ENCODE measurements at places on chromosomes 1 and 21.
A peak's percentile ranks its signal among the peaks of the same experiment; 100 is the strongest.

DNA sequence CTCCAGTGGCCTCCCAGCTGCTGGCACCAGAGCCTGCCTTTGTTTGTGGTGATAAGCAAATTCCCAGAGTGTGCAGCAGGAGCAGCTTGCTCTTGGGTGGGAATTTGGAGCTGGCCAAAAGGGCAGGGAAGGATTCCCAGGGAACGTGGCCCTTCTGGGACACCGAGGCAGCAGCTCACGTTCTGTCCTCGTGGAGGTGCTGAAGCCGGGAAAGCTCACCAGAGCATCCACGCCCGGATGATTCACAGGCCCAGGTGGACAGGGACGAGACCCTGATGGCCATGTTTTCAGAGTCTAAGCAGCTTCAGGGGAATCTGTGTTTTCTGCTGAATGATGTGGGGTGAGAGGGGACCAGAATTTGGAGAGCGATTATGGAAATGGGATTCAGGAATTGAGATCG is 19.1 kb upstream of the KLHDC7A start:
- no peak for DNase-seq

DNA sequence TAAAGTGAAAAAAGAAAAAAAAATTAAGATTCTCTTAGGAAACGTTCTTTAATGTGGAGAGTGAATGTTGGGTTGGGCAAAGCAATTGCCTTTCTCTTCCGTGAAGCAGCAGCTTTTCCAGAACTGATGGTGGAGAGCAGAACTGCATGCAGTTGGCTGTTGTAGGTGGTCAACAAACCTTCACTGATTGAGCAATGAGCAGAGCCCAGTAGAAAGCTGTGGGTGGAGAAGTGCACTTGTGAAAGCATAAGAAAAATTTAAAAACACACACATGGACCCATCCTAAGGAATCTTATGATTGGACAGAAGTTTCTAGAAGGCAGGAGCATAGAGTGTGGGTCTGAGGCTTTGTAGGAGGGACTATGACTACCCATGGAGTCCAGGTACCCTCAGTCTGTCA is 4.5 kb downstream of the PRELP start:
- DNase-seq: no peak

GRCh38 chr1:232168508-232168907 is 461.4 kb downstream of the SIPA1L2 start:
- no peak for DNase-seq

DNA sequence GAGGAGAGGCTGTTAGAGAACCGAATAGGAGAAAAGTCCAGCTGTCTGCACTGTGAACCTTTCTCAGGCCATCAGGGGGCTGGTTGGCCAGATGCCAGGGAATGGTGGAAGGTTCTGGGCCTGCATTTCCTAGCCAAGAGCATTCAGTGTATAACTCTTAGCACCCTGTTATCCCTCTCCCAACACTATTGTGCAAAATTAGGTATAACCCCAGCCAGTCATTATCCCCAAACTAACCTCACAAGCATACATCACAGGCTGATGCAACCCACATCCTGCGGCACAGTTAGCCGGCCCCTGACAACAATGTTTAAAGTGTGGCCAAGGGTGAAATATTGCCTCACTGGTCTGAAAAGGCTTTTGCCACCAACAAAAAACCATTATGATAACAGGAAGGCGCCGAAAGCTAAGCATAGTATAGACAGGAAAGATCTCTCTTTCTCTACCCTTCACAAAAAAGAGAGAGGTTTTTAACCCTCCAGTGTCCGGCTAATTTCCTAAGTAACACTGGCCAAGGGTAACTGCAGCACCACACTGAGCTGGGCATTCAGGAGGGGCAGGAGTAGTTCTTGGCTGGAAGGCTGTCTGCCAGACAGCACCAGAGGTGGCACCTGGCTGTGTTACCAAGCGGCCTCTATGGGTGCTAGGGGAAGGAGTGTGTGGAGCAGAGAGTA is 77.3 kb upstream of the BCAR3 start:
- DNase-seq: no peak

DNA sequence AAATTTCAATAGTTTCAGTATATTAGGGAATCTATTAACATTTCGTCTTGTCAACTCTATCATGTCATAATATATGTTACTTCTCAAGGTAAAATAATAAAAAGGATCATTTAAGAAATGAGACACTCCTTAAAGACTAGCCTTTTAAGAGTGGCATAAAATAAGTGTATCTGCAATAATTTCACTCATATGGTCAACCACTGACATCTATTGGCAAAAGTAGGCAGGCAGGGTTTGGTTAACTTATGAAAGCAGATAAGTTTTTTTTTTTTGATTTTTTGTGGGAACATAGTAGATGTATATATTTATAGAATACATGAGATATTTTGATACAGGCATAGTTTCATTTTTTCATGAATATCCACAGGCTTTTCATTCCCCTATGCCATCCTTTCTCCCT is 5.5 kb upstream of the RGS21 start:
- DNase-seq: peak; percentile 76

DNA sequence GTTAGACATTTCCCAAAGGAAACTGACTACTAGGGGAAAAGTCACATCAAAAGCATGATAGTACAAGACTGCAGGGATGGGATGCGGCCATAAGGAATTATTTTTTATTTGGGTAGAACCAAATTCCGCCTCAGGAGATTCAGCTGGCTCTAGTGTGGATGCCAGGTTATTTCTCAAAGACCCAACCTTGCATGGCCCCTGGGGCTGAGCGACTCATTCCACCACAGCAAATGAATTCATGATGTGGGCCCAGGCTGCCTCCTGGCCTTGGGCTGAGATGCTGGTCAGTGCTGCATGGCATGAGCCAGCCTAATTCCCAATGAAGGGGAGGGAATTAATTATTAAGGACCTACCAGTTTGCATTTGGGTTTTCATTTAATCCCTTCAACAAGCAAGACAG is 11.8 kb downstream of the TMEM35B start:
- DNase-seq: no peak

- no peak for DNase-seq
Measured at GRCh38 chr1:9044236-9044635, 18.0 kb upstream of the SLC2A7 start.

DNA sequence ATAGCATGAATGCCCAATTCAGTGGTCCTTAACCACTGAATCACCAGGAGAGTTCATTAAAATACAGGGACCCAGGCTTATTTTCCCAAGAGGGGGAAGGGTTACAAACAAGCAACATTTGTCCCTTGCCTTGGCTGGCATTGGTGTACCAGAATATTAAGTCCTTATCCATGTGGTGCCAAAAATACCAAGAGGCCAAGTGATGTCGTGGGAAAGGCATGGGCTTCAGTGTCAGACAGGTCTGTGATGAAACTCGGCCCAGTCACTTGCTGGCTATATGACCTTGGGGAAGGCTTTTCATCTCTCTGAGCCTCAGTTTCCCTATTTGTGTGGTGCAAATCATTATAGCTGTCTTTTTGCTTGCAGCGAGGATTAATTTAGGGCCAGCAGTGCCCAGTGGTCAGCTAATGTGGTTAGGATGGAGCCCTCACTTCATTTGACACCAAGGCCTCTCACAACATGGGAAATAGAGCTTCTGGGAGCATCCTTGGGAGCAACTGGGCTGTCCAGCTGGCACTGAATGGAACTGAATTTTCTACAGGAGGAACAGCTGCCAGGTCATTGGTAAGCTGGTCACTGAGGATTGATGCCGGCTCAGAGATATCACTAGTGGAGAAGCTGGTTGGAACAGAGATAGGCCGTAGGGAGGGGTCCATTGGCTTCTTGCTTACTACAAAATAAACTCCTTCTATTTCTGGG is 77.2 kb upstream of the PPP2R5A start:
- no peak for DNase-seq

- DNase-seq: no peak
Measured at GRCh38 chr21:38567335-38567969, 69.2 kb upstream of the ERG start.

DNA sequence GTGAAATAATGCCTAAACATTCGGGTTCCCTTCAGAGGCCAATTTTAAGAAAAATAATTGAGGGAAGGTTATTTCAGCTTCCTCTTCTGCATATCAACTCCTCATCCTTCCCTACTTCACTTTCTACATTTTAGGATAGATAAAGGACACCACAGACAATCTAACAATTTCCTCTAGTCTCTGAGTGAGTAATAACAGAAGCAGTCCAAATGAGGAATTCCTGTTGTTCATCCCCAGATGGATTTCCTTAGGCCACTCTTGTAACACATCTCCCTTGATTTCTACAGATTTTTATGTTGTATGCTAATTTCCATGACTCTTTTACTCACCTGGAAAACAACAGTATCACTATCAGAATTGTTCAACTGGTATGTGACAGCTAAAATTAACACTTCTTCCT is 87.7 kb upstream of the LYPLAL1 start:
- DNase-seq: no peak

DNA sequence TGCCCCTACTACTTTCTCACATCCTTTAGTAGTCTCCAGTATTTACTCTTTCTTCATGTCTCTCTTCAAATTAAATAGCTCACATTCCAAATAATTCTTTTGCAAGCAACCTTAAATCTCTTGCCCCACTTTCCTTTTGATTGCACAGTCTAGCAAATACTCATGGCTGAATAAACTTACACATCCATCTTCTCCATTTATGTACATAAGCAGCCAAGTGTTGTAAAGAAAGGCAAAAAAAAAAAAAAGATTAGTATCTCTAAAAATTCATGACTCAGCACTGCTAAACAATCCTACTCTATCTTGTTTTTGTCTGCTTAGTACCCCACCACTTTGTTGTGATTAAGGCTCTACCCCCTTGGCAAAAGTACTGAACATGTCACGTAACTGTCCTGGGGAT is 42.6 kb downstream of the F13B start:
- DNase-seq: no peak

- no peak for DNase-seq
Measured at GRCh38 chr1:44619261-44619900, 54.9 kb downstream of the TMEM53 start.

- no peak for DNase-seq
Measured at GRCh38 chr1:164726235-164726634, 167.3 kb downstream of the PBX1 start.

DNA sequence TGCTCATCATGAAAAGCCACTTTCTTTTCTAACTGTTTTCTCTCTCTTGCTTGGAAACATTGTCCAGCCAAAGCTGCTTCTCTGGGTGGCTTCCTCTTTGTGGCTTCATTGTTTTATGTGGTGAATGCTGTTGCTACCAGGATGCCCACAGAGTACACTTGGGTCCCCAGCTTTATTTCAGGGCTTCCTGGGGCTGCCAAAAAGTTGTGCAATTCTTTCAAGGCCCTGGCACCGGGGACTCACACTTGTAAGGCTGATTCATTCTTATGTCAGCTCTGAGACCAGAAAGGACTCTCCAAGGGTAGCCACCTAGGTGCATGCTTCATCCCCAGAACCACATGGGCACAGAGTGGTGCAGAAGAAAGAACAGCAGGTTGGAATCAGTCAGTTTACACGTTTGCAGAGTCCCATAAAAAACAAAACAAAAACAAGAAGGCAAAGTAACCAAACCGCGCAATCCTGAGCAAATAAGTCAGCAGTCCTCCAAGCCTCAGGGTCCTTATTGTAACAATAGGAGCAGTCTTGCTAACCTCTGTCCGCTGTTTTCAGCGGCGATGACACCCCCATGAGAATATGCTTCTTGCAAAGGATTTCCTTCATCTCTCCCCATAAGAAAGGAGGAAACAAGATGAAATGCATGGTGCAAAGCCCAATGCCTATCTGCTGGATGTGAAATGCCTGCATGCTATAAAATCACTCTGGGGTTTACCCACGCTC is 89.9 kb upstream of the SSX2IP start:
- DNase-seq: no peak

- DNase-seq: no peak
Measured at GRCh38 chr1:87508247-87508787, 179.6 kb downstream of the LMO4 start.

DNA sequence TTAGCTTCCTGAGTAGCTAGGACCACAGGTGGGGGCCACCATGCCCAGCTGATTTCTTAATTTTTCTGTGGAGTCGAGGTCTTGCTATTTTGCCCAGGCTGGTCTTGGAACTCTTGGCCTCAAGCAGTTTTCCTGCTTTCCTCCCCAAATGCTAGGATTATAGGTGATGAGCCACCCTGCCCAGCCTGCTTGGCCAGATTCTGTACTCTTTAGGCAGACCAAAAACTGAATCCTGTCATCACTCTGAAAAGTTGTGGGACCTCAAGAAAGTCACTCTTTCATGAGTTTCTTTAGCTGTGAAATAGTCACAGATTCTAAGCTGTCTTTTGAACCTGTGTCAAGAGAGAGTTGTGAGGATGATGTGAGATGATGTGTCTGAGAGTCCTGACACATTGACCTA is 105.4 kb downstream of the CAMTA1 start:
- DNase-seq: no peak

Data from Karpas-422 (cell line).